ENCODE measurements at places on chromosomes 11 and 22.
A peak's percentile ranks its signal among the peaks of the same experiment; 100 is the strongest.

DNA sequence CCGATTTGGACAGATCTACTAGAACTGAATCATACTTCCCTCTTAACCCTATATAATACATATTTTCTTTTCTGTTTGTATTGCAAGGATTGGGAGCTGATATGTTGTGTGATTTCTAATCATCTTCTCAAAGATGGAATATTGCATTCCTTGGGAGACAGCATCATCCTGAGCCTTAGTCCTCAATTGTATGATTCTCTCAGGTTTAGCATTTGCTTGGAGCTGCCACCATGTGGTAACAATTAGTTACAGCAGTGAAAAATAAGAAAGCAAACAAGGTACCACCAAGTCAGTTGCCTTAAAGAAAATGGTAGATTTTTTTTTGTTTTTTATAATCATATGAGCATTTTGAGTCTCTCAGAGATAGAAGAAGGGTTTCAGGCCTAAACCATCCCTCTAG is 11.9 kb downstream of the SNX19 start:
- no peak overlapping the region for H3K4me3 ChIP-seq
- H3K4me1 ChIP-seq: no peaks in the 10 kb centered on the region
- no peak for DNase-seq
- H3K27ac ChIP-seq: no peak overlapping the region
- H3K36me3 ChIP-seq: peaks cover 99% of the 10 kb centered on the region

DNA sequence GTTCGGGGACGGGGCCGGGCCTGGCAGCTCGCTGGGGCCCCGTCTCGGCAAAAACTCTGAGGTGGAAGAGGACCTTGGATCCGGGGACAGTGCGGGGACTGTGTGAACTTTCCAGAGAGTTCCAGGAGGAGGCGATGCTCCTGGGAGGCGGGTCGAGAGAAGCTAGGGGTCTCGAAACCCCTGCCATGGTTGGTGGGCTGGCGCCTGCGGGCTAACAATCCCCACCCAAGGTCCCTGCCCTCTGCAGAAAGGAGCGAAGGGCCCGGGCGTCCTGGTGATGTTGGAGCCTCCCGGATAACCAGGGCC is 4.7 kb upstream of the GRK2 start:
- peaks cover 22% of the 10 kb centered on the region for H3K27me3 ChIP-seq
- no peak overlapping the region for H3K27ac ChIP-seq
- peaks cover 1% of the 10 kb centered on the region for H3K4me1 ChIP-seq
- peak overlapping the region; percentile 69 for H3K4me3 ChIP-seq

DNA sequence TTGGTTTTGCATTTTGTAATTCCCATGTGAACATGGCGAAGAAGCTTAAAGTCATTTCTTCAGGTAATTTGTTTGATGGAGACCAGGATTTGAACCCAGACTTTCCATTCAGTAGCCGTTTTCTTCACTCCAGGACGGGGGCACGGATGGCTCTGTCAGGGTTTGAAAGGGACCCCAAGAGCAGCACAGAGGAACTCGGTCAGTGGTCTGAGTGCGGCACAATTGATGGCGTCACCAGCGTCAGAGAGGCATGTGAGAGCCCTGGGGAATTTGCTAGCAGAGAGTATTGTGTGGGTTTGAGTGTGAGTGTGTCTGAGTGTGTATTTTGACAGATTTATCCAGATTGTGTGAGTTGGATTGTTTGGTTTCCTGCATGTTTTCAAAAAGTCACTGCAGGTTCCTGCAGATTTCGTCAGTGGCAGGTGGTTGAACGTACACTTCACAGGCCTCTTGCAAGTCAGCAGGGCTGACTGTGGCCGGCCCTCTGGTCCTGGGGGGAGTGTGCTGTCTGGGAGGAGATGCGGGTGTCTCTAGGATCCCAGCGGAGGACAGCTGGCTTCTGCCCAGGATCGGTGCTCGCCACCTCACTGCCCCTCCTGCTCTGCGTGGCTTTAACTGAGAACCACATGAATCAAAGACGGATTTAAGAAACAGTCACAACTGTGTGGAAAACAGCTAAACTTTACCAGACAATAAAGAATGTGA is 199.3 kb downstream of the TBC1D22A start:
- peaks cover 14% of the 10 kb centered on the region for H3K4me1 ChIP-seq
- H3K27me3 ChIP-seq: no peaks in the 10 kb centered on the region
- no peaks in the 10 kb centered on the region for H3K36me3 ChIP-seq
- H3K27ac ChIP-seq: no peak overlapping the region
- H3K4me3 ChIP-seq: no peak overlapping the region
- DNase-seq: no peak

GRCh38 chr22:47698906-47699305 is 936.5 kb downstream of the TBC1D22A start:
- H3K4me1 ChIP-seq: no peaks in the 10 kb centered on the region
- H3K27ac ChIP-seq: no peak overlapping the region
- no peaks in the 10 kb centered on the region for H3K36me3 ChIP-seq
- H3K4me3 ChIP-seq: no peak overlapping the region
- no peak for DNase-seq

- peaks cover 3% of the 10 kb centered on the region for H3K4me1 ChIP-seq
- no peak overlapping the region for H3K27ac ChIP-seq
- no peak for DNase-seq
- no peaks in the 10 kb centered on the region for H3K27me3 ChIP-seq
- peaks cover 36% of the 10 kb centered on the region for H3K36me3 ChIP-seq
These were observed 61.4 kb downstream of the USP35 start for GRCh38 chr11:78250099-78250498.

GRCh38 chr11:124150684-124151083 is 32.5 kb upstream of the OR10D3 start:
- H3K36me3 ChIP-seq: no peaks in the 10 kb centered on the region
- H3K4me1 ChIP-seq: no peaks in the 10 kb centered on the region
- no peak overlapping the region for H3K4me3 ChIP-seq
- no peak for DNase-seq
- H3K27ac ChIP-seq: no peak overlapping the region

GRCh38 chr11:12410006-12410728 is 32.8 kb downstream of the PARVA start:
- no peaks in the 10 kb centered on the region for H3K36me3 ChIP-seq
- H3K27me3 ChIP-seq: no peaks in the 10 kb centered on the region
- no peak overlapping the region for H3K4me3 ChIP-seq

DNA sequence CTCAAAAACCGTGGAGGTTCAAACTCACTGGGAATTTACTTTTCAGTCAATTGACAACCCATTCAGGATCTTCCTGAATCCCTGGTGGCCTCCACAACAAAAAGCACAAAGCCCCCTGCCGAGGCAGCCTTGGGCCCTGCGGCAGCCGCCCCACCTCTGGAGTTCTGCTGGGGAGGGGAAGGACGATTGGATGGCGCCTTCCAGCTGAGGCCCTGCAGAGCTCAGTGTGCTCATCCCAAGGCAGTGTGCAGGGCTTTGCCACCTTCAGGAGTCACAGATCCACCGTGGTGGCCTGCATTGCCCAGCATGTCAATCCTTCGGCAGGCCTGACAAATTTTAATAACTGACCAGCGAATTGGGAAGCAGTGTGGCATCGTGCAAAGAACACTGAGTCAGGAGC is 7.4 kb downstream of the ZFTA start:
- H3K4me1 ChIP-seq: peaks cover 18% of the 10 kb centered on the region
- peak overlapping the region; percentile 69 for H3K27ac ChIP-seq
- no peak overlapping the region for H3K4me3 ChIP-seq
- H3K27me3 ChIP-seq: no peaks in the 10 kb centered on the region
- H3K36me3 ChIP-seq: peaks cover 86% of the 10 kb centered on the region

DNA sequence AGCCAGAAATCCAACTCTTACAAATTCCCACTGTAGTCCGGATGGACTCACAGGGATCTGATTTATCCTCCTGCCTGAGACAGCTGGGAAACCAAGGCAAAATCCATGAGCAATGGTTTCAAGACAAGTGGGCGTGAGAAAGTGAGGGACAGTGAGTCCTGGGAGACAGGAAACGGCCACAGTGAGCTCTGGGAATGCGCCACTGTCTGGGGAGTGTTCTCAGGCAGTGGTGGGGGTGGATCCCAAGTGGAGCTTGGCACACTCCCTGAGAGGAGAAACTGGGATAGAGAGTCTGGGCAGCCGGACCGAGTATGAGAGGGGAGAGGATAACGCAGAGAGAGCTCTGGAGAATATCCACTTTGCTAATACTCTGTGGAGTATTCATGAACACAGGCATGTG is 9.8 kb downstream of the IL17REL start:
- no peaks in the 10 kb centered on the region for H3K36me3 ChIP-seq
- DNase-seq: no peak
- no peak overlapping the region for H3K27ac ChIP-seq
- no peak overlapping the region for H3K4me3 ChIP-seq

GRCh38 chr22:49449811-49450446 is 377.7 kb downstream of the BRD1 start:
- H3K4me1 ChIP-seq: no peaks in the 10 kb centered on the region
- no peak overlapping the region for H3K4me3 ChIP-seq
- DNase-seq: no peak

GRCh38 chr11:95076416-95076815 is 9.7 kb downstream of the SRSF8 start:
- H3K27me3 ChIP-seq: no peaks in the 10 kb centered on the region
- no peak for DNase-seq
- no peaks in the 10 kb centered on the region for H3K36me3 ChIP-seq
- no peak overlapping the region for H3K27ac ChIP-seq

- H3K27ac ChIP-seq: no peak overlapping the region
- H3K27me3 ChIP-seq: no peaks in the 10 kb centered on the region
These were observed 15.1 kb downstream of the MRGPRF start for GRCh38 chr11:68997995-68998348.
